Activated naive CD4-positive, alpha-beta T cell (primary cell): ENCODE measurements at places on chromosomes 1 and 21.

GRCh38 chr1:150183061-150183460, 33.3 kb downstream of the PLEKHO1 start:
- no peak for DNase-seq

- no peak for DNase-seq
Measured at GRCh38 chr21:17514124-17514845, 1.4 kb downstream of the CXADR start.

GRCh38 chr1:51100264-51100880, 1.7 kb upstream of the C1orf185 start:
- no peak for DNase-seq

DNA sequence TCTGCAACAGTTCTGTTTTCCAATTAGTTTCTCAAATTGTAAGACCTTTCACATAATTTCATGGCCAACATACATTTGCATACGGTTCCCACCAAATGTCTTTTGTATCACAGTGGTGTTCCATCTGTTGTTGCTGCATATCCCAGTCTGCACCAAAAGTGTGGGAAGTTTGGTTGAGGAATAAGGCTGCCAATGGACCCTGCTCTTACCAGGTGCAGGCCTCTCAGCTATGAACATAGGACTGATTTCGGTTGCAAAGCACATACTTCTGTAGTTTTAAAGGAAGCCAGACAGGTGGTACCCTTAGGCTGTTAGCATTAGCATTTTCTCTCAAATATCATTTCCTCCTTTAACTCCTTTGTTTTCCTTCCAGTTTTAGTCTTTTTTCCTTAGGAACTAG, 33.8 kb downstream of the ADGRL4 start:
- DNase-seq, result no peak

DNA sequence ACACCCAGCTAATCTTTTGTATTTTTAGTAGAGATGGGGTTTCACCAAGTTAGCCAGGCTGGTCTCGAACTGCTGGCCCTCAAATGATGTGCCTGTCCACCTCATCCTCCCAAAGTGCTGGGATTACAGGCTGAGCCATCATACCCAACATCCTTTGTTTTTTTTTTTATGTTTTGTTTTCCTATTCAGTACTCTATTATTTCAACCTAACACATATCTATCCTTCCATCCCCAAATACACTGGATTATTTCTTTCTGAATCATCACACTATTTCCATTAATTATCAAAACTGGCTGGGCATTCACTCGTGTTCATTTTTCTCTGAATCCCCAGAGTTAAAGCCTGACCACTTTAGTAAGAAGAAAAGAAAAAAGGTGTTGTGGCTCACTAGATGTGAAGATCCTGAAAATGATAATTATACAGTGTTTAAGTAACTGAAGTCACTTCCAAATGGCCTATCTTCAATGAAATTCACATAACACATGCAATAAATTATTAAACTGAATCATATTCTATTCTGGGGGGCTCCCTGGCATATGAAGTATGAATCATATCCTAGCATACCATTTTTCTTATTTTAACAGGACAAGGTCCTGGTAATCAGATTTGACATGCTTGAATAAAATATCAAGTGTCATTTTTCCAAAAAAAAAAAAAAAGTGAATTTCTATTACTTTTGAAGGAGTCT, 1754.2 kb downstream of the BRINP3 start:
- DNase-seq, result no peak
